Hepatocyte (in vitro differentiated cells): ENCODE measurements at places on chromosomes 7 and 10. TPM values are rescaled to one million over a fixed set of nuclear protein-coding genes. Genes with fewer than 3 reads are reported as not detected.

DNA sequence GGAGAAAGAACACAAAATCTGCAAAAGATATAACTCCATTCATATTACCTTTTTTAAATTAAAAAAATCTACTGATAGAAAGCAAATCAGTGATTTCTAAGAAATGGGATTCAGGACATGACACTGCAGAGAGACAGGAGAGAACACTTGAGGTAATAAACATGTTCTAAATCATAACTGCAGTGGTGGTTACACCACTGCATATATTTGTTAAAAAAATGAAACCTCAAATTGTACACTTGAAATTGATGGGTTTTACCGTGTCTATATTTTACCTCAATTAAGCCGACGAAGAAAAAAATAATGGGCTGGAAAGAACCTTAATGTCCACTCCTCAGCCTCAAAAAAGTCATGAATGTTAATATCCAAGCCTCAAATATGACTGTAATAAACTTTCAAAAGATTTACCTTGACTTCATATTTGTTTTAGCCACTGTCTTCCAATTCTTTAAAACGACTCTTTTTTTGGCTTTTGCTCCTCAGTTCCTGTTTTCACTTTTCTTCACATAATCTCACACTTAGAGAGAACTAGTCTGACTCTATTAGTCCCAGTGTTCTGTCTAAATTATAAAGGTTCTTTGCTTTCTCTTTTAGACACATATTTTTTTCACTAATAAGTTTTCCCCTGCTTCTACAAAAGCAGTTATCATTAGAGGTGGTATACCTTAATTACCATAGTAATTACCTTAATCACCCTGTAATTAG lies 502.4 kb downstream of the GRM8 start:
- no peak for DNase-seq

DNA sequence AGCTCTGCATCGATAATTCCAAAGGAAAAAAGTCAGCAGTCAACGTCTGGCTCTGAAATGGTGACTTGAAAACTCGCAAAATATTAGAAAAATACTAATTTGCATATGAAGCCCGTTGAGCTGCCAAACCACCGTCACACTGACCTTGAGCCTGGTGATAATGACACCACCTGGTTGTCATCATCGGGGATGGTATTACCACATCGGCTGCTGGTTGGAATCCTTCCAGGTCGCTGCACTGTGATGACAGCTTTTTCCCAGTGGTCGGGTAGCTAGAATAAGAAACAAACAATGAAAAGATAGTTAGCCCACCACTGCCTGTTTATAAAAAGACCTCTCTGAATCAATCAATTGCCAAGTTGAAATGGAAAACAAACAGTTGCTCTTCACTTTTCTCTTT lies 41.6 kb downstream of the LAMB1 start:
- no peak for DNase-seq

DNA sequence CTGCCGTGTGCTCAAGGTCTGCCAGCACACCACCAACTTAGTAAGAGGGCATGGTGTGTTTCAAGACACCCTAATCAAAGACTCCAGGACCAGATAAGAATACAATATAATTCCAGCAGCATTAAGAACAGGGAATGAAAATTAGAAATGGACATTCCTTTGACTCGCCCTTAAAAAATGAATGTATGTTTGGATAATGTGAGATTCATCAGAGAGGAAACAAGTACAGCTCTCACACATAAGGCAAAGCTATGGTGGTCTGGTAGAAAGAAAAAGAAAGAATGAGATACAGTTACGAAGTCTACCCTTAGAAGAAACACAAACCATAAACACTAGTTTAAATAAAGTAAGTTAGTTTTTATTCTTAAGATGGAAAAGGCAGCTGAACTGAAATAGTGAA lies 174.8 kb upstream of the ANK3 start:
- DNase-seq = no peak

GRCh38 chr10:12348294-12348869 lies 965 bp upstream of the CAMK1D start:
- DNase-seq = no peak

DNA sequence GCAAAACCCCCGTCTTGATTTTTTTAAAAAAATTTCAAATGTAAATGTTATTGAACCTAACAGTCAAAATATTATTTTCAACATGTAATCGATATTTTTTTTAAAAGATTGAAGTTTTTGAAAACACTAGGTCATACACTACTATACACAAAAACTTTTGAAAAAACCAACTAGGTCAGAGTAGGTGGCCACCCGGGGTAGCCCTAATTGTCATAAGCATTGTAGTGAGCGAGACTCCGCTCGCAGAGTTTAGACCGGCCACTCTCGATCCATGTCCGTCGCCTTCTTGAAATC lies 417 bp downstream of the RFC2 start:
- DNase-seq = no peak

VENTX gene
- not detected in 2 replicates for total RNA-seq

DNA sequence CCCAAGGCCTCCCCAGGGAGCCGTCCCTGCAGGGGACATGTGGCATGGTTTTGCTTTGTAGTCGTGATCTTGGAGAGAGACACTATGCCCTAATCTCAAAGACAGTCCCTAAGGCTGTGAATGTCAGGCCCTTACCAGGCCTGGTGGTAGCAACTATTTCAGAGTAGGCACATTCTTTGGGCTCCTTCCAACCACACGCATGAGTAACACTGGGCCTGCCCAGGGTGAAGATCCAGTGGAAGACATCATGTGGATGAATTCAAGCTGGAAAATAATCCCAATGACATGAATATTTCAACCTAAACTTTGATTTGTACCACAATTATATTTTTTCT lies 39.5 kb upstream of the INSIG1 start:
- DNase-seq = no peak

- DNase-seq = no peak
Observed at GRCh38 chr10:73517166-73517888, 21.5 kb upstream of the PPP3CB start.

SPDYE9 gene
- total RNA-seq = 0.07 TPM in 1 of 2 replicates, not detected in the other

DNA sequence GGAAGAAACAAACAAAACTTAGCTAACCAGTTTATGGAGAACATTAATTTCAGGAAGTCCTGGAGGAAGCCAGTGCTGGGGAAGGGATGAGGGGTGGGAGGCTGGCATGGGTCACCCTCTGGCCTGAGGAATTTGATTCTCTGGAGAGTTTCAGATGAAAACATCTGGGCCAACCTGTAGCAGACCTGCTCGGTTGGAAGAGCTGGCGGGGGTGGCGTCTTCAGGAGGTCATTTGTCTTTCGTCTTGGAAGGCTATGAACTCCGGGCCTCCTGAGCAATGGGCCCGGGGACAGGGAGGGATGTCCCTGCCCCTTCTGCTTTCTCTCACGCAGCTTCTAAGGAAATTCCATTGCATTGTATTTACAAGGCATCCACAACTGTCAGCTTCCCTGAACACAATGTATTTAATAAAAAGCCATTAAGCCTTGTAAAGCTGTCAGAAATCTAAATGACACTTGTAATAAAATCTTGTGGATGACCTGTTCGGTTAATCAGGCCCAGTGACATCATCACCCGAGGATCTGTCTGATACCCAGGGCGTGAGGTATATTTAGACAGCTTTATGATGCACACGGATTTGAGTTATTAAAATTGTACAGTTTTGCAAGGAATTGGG lies 250.5 kb downstream of the RAB11FIP2 start:
- DNase-seq = peak; percentile 16

DNA sequence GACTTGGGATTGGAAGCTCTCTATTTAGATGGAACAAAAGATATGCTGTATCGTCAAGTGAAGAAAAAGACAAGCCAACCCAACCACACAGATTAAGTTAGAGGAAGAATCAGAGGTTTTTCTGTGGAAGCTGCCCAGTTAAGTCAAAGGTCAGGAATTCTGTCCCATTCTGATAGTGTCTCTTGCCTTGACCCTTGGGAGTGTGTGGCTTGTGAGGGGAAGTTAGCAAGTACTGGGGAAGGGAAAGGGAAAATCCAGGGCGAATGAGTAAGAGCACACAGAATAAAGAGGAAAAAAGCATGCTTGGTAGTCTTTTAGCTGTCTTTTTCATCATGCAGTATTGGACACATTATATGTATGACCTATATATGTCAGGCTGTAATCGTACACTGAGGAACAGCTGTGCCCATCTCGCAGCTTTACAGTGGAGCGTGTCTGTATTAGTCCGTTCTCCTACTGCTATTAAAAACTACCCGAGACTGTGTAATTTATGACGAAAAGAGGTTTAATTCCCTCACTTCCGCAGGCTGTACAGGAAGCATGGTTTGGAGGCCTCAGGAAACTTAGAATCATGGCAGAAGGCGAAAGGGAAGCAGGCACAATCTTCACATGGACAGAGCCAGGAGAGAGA lies 197.2 kb downstream of the GALNT17 start:
- no peak for DNase-seq

DCLRE1C gene
- 7.8 and 11.8 TPM in 2 replicates for total RNA-seq

PNLIPRP3 gene
- total RNA-seq = 0.93 and 1.0 TPM in 2 replicates

GRCh38 chr7:134298902-134299683 lies 17.6 kb downstream of the SLC35B4 start:
- peak; percentile 66 for DNase-seq

DNA sequence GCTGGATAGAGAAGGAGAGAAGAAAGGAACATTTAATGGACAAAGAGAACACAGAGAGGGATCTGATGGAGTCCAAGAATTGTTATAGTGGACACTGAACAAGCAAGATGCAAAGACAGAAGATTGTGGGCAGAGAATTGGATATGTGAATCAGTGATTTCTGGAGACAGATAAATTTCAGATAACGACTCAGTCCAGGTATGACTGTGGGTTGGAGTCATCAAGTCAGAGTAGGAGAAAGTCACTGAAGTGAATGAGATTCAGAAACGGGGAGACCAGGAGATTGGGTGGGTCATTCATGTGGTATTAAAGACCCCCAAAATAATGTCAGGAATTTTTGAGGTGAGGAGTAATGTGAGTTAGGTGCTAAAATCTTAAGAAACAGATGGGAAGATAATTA lies 23.0 kb downstream of the ASB4 start:
- no peak for DNase-seq

GRCh38 chr7:146731185-146731584 lies 614.6 kb downstream of the CNTNAP2 start:
- DNase-seq = no peak

DNA sequence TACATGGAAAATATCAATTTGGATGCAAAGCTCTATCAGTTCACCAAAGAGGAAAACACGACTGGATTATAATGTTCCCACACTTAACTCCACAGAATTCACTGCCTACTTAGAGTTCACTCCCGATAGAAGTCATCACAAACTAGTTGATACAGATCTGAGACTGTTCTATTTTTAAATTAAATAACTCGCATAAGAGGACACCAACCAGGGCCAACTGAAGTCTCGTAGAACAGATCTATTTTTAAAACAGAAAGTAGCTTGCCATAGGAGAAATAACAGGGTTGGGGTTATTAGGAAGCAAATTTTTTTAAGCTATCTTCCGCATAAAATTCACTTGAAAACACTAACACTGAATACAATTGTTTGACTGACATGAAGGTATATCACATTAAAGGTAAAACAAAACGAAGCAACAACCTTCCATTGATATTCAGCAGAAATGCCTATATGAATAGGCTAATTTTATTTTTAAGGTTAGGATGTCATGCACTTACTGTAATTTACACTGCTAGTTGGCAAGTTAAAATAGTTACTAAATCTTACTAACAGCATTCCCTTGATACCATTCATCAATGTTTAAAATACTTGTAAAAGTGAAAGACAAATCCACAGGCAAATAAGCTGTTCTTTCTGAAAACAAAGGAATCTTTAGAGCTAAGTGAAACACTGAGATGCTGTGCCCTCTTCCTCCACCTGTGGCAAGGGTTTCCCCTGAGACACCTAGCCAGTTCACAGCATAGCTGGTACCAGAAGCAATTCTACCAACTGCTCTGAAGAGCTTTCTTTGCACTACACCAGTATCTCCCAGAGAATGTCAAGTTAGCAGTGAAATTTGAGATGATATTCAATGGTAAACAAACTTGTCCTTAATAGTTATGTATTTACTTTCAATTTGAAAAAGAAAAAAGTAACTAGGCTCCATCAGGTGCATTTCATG lies 186.7 kb upstream of the ANK3 start:
- DNase-seq = no peak

LIPJ gene
- total RNA-seq = 0.17 TPM in 1 of 2 replicates, not detected in the other

AVL9 gene
- total RNA-seq = 31.1 and 55.7 TPM in 2 replicates

GALNT17 gene
- total RNA-seq = 4.3 and 6.1 TPM in 2 replicates

CELF2 gene
- 13.0 and 16.6 TPM in 2 replicates for total RNA-seq

DNA sequence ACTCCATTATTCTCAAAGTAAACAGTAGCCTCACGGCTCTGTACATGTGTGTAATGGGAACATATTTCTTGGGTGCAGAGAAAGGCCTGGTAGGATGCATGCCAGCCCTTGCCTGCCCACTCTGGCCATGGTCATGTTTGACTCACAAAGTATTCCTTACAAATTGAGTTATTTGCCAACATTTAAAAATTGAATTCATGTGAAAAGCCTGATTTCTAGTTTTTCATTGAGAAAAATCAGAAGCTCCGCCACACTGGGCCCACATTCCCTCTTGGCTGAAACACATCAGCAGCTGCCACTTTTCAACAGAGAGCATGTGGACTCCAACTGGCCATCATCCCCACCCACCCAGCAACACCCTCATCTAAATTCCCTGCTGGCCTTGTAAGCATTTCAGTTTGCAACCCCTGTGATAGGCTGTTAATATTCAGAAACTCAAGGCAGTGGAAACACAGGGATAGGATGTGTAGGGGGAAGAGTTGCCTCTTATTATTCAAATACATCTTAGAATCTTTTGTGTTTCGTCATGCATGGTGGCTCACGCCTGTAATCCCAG lies 40.9 kb downstream of the CDH23 start:
- no peak for DNase-seq
